SK-N-MC (cell line): ENCODE measurements at places on chromosomes 16 and 17.
A peak's percentile ranks its signal among the peaks of the same experiment; 100 is the strongest.

GRCh38 chr16:12186774-12187335 lies 210.3 kb downstream of the SNX29 start:
- no peak for DNase-seq

- no peak for DNase-seq
Measured at GRCh38 chr17:48026502-48027321, 10.9 kb downstream of the COPZ2 start.

- DNase-seq: no peak
Measured at GRCh38 chr17:63675607-63676546, 24.0 kb downstream of the LIMD2 start.

DNA sequence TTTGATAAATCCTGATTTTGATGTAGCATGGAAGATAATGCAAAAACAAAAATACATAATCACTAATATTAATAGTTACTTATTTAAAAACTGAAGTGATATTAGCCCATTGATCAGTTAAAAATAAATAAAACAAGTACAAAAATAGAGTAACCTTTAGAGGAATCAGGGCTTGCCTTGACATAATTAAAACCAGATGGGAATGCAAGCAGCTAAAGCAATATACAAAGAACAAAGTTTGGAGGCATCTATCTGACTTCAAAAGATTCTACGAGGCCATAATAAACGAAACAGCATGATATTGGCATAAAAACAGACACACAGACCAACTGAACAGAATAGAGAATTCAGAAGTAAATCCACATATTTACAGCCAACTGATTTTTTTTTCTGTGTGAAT lies 15.0 kb upstream of the HEATR3 start:
- no peak for DNase-seq

DNA sequence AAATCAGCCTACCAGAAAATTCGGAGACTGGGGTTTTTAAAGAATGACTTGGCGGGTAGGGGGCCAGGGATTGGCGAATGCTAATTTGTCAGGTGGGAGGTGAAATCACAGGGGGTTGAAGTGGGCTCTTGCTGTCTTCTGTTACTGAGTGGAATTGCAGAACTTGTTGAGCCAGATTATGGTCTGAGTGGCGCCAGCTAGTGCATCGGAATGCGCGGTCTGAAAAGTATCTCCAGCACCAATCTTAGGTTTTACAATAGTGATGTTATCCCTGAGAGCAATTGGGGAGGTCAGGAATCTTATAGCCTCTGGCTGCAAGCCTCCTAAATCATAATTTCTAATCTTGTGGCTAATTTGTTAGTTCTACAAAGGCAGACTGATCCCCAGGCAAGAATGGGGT lies 762 bp upstream of the RBL2 start:
- no peak for DNase-seq

DNA sequence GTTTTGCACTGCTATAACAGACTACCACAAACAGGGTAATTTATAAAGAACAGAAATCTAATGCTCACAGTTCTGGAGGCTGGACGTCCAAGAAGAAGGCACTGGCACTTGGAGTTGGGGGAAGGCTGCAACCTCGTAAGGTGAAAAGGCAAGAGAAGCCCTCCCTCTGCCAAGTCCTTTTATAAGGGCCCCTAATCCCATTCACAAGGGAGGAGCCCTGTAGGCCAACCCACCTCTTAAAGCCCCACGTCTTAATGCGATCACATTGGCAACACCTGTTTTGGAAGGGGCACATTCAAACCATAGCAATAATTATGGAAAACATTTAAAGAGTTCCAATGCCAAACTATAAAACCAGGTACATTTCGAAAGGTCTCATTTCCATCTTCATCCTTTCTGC lies 5.2 kb downstream of the PKD1L3 start:
- DNase-seq: no peak

- DNase-seq: no peak
Measured at GRCh38 chr17:41442739-41443138, 2.0 kb upstream of the KRT38 start.

GRCh38 chr16:68892214-68892613 lies 48.9 kb downstream of the TANGO6 start:
- DNase-seq: no peak

GRCh38 chr16:63613701-63614100 lies 1508.2 kb downstream of the CDH11 start:
- no peak for DNase-seq

- no peak for DNase-seq
Measured at GRCh38 chr17:17921192-17922069, 50.8 kb downstream of the TOM1L2 start.

DNA sequence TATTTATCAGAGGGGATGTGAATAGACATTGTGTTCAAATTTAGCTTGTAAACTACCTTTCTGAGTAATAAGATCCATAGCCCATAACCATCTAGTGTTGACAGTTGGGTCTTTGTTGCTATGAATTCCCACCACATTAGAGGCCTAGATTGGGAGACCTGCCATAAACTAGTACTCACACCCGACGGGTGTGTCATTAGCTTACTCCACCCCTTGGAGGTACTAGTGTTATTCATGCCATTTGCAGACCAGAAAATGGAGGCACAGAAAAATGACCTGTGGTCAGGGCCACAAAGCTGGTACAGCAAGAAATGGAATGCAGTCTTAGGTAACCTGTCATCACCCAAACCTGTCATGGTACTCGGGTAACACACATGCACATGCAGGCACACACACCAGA lies 41.3 kb upstream of the BCAR1 start:
- no peak for DNase-seq

GRCh38 chr17:78258323-78259191 lies 27.1 kb downstream of the TMEM235 start:
- DNase-seq: no peak

- no peak for DNase-seq
Measured at GRCh38 chr17:31475378-31476162, 84.1 kb downstream of the RAB11FIP4 start.

- no peak for DNase-seq
Measured at GRCh38 chr16:4535627-4536108, 2.9 kb downstream of the CDIP1 start.

DNA sequence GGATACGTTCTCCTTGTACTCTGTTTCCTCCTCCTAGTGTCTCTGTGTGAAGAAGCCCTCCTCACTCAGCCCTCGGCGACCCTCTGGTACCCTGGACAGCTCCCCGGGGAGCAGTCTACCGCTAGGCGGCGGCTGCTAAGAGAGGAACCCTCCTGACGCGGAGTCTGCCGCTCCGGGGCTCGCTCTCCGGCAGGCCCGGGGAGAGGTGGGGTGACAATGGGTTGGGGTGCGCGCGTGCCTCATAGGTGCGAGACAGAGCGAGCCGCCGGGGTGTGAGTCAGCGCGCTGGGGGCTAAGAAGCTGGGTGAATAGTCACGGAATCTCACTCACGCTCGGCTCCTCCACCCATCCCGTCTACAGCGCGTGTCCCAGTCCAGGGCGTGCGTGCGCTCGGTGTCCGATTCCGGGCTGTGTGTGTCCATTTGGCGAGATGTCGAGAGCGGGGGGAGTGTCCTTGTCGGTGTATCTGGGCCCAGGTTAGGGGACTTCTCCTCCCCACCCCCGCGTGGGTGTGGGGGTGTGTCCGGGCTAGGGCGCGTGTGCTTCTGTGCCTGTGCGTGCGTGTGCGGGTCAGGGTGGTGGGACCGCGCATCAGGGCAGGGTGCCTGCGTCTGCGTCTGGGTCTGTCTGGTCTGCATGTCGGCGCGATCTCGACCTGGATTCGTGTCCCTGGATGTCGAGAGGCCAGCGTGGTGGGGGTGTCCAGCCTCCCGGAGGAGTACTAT lies 577 bp upstream of the HS3ST2 start:
- no peak for DNase-seq

- DNase-seq: no peak
Measured at GRCh38 chr17:45993962-45994627, 5.0 kb upstream of the STH start.

GRCh38 chr16:30830072-30830417 lies 43.0 kb upstream of the ZNF629 start:
- no peak for DNase-seq

DNA sequence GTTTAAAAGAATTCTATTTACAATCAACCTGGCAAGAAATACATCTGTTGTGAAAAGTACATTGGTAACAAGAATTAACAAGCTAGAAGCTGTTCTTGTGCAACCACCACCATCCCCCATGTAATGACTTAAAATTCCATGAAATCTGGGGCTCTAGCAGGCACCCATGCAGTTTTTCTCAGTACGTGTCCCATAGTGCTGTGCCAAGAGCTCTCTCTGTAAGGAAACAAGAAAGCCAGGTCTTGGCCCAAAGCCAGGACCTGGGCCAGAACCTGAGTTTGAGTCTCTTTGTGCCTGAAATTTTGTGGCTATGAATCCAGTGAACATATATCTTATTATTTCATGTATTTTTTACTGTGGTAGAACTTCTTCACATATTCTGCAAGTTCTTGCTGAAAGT lies 46.6 kb downstream of the NUP93 start:
- DNase-seq: peak; percentile 39

GRCh38 chr17:28944862-28945741 lies 6.2 kb downstream of the PHF12 start:
- no peak for DNase-seq

GRCh38 chr17:29699283-29699682 lies 76.6 kb upstream of the CORO6 start:
- no peak for DNase-seq

GRCh38 chr16:69171325-69172084 lies 15.5 kb upstream of the SNTB2 start:
- no peak for DNase-seq

DNA sequence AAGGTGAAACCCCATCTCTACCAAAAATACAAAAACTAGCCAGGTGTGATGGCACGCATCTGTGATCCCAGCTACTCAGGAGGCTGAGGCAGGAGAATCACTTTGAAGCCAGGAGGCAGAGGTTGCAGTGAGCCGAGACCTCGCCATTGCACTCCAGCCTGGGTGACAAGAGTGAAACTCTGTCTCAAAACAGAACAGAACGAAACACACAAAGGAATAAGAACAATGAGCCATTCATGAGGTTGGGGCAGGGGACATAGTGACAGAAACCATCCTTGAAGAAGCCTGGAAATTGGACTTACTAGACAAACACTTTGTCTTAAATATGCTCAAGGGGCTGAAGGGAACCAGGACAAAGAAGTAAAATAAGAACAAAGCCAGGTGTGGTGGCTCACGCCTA lies 39.4 kb downstream of the WDR45B start:
- no peak for DNase-seq

DNA sequence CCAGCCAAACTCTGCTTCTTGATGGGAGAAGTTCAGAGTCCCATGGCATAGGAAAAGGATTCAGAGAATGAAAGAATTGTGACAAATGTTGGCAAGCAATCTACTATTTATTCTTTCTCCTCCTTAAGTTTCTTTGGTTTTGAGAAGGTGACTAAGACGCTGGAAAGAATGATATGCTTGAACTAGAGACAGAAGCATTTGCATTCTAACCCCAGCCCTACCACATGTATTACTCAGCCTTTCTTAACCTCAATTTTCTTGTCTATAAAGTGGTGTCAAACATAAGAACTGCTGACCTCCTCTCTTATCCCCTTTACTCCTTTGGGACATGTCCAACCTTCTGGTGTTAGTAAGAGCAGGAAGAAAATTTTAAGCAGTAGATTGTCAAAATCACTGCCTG lies 124.7 kb downstream of the HS3ST2 start:
- no peak for DNase-seq

DNA sequence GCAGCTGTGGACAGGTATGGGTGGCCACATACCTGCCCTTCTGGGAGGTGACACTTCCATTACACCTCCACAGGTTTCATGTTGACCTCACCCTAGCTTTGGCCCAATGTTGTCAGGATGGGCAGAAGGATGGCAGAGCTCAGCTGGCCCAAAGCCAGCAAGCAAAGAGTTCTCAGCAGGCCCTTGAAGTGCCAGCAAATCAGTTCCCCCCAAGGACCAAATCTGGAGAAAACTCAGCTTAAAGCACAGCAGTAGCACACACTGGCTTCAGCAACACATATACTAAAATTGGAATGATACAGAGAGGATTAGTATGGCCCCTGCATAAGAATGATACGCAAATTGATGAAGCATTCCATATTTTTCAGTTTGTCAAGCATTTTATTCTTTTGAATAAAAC lies 13.4 kb downstream of the ARL4D start:
- no peak for DNase-seq

GRCh38 chr17:57868007-57868909 lies 18.4 kb upstream of the MRPS23 start:
- DNase-seq: no peak

DNA sequence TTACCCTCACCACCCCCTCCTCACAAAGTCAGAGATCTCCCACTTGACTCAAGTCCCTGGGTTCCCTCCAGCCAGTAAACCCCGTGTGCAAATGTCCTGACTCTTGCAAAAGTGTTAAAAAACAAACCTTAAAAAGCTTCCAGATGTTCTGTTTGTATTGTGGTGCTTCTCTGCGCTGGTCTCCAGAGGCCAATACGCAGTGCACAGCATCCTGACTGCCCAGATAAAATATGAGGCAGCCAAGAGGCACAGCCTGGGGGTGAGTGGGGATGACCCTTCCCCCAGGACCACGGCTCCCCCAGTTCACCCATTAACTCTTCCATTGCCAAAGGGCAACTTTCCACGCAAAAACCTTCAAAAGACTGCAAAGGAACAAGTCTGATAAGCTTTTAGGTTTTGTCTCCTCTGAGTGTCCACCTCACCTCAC lies 291.8 kb downstream of the SOX9 start:
- no peak for DNase-seq

DNA sequence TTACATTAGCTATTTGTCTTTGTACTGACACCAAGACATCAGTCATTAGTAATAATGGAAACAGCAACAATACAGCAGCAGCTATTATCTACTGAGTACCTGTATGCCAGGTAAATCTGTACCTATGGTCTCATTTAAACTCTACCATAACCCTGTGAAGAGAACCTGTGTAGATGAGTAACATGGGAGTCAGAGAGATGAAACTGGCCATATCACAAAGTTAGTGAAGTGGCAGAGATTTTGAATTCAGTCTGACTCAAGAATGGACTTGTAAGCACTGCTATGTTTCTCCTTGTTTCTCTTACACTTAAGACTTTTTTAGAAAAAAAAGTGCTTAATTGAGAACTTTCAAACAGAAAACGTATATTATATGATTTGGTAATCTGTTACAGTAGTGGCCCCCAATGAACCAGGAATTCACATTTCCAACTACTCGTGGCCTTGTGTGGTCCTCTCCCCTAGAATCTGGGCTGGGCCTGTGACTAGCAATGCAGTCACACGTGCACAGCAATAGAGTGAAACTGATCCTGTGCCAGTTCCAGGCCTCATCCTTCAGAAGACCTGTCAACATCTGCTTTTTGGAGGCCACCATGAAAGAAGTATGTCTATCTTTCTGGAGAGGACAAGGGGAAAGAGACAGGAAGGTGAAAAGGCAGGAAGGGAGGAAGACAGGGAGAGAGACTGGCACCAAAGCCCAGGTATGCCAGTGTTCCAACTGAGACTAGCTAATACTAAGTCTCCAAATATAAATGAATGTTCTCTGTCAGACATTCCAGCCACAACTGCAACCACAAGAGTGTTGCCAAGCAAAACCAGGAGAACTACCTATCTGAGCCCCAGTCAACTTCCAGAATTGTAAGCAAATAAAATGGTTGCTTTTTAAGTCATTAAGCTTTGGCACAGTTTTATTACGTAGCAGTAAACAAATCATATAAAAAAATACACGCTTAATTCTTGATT lies 12.0 kb downstream of the CRLF3 start:
- DNase-seq: no peak
